ENCODE measurements at places on chromosomes 6 and 20.

- DNase-seq, result no peak
Observed at GRCh38 chr20:10978713-10979112, 304.9 kb upstream of the JAG1 start.

GRCh38 chr6:9520417-9521151, 894.3 kb downstream of the TFAP2A start:
- DNase-seq, result peak; percentile 88

GRCh38 chr6:13378669-13379590, 50.6 kb upstream of the TBC1D7 start:
- DNase-seq, result no peak

DNA sequence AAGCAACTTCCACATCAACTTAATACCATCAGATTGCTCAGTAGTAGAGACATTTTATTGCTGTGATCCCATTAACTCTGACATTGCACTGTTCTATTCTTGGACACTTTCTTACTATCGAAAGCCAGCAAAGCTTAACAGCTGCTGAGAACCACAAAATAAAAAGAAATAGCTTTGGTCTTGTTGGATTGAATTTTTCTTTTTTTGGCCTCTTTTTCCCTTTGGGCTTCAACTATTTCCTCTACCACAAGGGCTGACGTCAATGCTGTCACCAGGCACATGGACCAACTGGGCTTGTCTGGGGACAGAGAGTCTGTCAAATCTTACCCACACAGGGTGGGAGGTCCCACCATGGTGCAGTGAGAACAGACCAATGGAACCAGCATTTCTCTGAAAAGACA, 63.4 kb upstream of the ENPP5 start:
- DNase-seq, result no peak

- DNase-seq, result no peak
Observed at GRCh38 chr6:7671581-7671980, 54.3 kb upstream of the BMP6 start.

DNA sequence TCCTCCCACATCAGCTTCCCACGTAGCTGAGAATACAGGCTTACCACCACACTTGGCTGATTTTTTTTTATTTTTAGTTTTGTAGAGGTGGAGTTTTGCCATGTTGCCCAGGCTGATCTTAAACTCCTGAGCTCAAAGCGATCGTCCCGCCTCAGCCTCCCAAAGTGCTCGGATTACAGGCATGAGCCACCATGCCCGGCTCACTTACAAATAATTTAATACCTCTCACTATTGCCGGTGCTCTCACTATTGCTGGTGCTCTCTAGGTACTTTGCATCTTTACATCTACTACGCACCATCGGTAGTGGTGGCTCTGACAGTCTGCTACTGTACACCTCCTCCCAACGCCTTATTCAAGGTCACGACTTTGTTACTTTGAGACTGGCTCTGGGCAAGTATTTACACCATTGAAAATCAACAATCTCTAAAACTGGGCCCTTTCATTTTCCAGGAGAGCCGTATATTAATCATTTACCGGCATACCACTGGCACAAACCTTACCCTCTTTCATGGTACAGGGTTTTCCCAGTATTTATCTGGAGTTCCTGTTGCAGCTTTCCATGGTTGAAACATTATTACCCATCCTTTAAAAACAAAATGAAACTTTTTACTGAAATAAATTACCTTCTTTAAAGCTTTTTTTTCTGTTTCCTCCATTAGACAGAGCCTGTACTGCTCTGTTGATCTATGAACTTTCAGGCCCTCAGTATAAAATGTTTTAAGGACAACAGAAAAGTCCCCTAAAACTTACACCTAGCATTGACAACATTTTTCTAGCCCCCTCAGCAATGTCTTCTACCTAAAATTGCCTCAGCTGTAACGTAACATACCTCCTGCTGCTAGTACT, 259.6 kb upstream of the PLCB4 start:
- DNase-seq, result no peak

- DNase-seq, result no peak
Observed at GRCh38 chr6:15389765-15390723, 144.2 kb downstream of the JARID2 start.

- DNase-seq, result peak; percentile 26
Observed at GRCh38 chr20:1946762-1947534, 46.9 kb downstream of the PDYN start.

DNA sequence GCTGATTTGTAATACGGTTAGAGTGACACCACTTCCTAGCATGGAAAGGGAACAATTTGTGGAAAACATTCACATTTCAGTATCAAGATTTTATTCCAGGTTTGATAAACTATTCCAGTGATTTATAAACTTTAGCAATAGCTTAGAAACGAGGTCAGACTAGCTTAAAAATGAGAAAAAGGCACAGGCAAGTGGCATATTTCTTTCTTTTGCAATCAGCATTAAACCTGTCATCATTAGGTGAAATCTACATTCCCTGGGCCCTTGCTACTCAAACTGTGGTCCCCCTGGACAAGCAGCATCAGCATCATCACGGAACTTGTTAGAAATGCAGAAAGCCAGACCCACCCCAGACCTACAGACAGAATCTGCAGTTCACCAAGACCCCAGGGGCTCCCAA, 29.9 kb downstream of the TBC1D7 start:
- DNase-seq, result no peak

DNA sequence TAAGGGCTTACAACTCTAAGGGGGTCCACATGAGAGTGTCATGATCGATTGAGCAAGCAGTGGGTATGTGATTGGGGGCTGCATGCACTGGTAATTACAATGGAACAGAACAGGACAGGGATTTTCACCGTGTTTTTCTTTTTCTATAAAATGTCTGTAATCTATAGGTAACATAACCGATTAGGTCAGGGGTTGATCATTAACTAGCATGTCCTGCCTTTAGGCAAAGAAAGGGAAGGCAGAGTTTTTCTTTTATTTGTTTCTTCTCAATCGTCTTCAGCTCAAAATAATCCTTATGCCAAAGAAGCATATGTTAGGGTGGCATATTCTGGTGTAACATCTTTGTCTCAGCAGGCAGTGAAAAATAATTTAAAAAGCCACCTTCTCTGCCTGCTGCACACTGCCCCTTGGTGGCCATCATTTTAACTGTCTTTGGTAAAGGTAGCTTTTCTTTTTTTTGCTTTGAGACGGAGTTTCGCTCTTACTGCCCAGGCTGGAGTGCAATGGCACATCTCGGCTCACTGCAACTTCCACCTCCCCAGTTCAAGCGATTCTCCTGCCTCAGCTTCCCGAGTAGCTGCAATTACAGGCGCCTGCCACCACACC, 9.7 kb upstream of the CEP43 start:
- DNase-seq, result no peak

GRCh38 chr6:21438237-21438985, 155.1 kb upstream of the SOX4 start:
- DNase-seq, result peak; percentile 45

DNA sequence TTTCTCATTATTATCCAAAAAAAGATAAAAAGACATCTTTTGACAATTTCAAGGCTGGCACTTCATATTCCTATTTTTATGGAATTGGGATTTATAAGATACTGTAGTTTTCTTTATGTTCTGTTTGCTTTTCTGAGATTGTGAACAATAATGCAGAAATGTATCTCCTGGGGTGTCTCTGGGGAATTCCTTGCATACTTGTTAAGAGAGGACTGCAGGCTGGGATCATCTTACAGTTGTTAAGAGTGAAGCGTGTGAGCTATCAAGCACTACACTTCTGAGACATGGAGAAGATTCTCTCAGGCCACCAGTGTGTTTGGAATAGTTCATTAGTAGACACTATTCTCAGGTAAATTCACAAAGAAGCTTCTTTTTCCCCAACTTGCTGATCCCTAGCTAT, 963.3 kb upstream of the GJE1 start:
- no peak for DNase-seq

GRCh38 chr6:24376871-24377270, 19.0 kb upstream of the DCDC2 start:
- no peak for DNase-seq

- DNase-seq, result no peak
Observed at GRCh38 chr6:30884521-30885480, 482 bp downstream of the DDR1 start.

DNA sequence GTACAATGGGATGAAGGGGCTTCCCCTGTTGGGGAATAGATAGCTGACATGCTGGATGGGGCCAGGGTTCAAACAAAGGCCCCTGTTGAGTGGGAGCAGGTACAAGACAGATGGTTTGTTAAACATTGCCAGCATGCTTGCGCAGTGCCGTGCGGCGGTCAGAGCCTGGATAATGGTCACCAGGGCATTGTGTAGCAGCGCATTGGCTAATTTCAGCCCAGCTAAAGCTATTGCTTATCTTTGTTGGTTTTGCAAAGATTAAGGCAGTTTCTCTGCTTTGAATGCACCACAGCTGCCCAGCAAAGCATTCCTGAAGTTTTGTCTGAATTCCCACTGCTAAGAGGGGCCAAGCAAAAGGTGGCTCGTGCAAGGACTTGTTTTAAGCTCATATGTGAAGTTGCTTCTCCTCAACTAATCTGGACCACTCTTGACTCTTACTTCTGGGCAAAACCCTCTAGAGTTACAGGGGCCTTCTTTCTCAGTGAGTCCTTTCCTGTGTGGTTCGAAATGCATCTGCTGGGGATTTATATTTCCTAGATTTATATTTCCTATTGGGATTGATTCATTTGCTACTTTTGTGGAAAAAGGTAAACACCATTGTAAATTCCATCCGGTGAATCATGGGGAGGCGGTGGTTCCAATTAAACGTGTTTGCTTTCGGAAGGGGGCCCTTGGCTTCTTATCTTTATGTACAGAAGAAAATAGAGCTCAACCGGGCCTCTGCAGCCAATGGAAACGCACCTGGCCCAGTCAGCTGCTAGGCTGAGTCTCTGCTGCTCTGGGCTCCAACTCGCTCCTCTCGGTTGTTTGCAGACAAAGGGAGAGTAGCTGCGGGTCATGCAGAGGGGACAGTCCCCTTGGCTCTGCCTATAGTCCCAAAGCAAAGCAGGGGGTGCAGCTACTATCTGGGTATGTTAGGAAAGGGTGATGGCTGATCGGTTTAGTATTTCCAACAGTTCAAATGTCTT, 72.1 kb downstream of the FOXA2 start:
- DNase-seq, result peak; percentile 18

GRCh38 chr6:33174784-33175183, 17.5 kb downstream of the COL11A2 start:
- no peak for DNase-seq

DNA sequence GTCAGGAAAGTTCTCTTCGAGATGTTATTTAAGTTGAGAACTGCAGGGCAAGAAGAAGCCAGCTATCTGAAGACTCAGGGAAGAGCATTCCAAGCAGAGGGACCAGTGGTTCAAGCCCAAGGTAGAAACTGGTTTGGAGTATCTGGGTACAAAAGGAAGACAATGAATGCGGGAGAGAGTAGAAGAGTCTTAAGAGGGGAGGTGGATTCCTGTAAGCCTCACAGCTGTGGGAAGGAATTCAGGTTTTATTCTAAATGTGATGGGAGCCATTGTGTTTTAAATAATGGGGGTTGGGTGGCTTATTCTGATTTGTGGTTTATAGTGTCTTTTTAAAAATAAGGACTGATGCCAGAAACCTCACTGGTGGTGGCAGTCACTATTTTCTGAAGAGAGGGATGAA, 37.6 kb upstream of the TENT5A start:
- no peak for DNase-seq

- DNase-seq, result peak; percentile 100
Observed at GRCh38 chr6:11207199-11207968, 25.1 kb downstream of the NEDD9 start.

- DNase-seq, result no peak
Observed at GRCh38 chr20:3673221-3674070, 8.4 kb downstream of the ADAM33 start.

DNA sequence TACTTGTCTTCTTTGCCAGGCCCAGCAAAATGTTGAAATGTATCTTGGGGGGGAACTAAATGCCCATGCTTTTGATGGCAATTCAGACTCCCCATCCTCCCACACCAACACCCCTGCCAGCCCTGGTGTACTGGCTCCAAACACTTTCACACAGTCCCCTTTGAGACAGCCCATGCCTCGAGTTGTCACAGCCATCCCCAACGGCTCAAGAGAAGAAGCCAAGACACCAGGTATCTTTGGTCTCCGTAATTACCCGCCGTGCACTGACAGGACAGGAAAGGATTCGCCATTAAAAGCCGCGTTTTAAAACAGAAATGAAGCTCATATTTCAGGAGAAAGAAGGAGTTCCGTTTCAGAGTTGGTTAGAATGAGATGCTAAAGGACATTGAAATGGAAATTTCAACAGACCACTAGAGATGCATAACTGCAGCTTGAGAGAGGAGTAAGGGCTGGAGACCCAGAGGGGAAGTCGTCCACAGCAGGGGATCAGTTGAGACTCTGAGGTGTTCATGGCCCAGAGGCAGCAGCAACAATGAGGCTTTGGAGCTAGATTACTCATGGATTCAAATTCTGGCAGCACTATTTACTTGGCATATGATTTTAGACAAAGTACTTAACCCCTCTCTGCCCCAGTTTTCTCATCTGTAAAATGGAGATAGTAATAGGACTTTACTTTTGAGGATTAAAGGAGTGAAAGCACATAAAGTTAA, 63.5 kb upstream of the ADGRF1 start:
- DNase-seq, result no peak

DNA sequence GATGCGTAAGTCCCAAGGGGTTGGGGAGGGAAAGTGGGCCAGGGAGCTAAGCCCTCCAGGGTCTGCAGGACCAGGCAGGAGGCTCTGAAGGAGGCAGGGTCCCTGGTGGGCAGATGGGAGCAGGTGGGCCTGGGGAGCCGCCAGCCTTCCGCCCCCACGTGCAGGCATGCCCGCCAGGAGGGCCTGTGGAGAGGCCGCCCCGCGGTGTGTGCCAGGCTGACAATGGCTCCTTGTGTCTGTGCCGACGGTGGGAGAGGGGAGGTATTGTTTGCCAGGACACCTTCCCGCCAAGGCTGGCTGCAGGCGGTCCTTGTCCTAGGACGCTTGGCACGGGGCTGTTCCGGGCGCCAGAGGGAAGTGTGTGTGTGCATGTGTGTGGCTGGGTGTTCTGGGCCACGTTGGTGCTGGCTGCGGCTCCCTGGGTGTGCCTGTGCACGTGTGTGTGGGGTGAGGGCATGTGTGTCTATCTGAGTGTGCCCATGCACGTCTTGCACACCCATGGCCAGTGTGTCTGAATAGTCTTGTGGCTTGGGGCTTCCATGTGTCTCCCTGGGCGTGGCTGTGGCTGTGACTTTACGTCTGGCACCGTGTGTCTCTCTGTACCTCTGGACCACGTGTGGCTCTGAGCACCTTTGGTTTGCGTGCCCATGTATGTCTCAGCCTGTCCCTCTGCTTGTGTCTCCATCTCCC, 153.0 kb downstream of the CEBPB start:
- no peak for DNase-seq

DNA sequence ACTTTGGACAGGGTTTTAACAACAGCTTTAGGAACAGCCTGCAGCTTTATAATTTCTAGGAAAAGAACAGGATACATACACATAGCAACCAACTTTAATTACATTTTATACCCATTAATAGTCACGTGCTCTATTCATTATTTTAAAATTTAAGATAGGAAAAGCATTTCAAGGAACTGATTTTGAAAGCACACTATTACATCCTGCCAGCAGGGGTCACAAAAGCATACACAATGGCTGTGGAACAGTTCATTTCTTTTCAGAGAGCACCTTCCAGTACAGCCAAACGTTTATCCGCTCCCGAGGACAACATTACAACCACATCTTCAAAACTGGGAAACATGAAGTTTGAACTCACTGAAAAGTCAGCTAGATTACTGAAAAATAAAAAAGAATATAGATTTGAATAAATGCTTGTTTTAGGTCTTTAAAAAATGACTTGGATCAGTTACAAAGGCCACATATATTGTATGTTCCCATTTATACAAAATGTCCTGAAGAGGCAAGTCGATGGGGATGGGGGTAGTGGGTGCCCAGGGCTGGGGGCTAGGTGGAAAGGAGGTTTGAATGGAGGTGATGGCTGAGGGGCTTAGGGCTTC, 104.6 kb upstream of the EXOC2 start:
- peak; percentile 37 for DNase-seq
